Breast epithelium (tissue), 4 donors: ENCODE measurements at places on chromosomes 4 and X.

- DNase-seq, result no peak
Measured at GRCh38 chr4:1706358-1706757, 5.8 kb downstream of the SLBP start.

DNA sequence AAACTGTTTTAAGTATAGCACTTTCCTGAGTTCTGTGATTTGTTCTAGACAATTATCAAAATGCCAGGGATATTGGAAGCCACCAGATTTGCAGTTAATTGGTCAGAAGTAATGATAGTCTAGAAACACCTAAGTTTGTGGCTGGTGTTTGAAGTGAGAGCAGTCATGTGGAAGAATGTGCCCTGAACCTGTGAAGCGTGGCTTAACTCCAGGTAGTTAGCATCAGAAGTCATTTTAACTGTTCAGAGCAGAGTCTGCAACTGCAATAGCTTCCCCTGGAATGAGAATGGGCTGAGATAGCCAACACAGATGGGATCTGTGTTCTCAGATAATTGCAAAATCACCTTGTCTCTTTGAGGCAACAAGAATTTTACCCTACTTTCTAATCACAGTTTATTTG, 255.1 kb upstream of the GK2 start:
- DNase-seq, result no peak

DNA sequence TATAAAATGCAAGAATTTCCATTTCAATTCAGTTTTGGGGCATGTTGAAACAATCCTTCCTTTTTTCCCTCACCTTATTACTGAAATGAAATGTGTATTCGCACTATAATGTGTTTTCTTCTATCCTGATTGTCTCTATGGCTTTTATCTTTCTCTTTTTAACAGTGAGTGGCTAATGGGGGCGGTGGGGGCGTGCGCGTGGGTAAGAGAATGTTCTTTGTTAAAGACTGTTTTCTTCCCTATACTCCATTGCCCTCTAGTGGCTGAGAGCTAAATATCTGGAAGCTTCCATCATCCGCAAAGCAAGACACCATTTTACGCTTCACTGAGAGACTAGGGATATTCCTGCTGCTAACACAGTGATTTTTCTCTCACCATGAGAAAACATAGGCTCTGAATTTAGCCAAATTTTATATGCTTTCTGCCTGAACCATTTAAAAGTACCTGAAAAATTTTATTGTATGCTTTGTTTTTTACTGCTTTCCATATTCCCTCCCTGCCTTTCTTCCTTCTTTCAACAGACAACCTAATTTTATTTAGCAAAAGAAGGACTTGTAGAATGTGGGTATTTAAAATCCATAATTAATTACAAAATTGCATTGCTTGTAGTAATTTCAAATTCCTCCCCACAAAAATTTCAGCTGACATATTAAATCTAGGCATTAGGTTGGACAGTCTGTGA, 194.0 kb downstream of the GASK1B start:
- no peak for DNase-seq

DNA sequence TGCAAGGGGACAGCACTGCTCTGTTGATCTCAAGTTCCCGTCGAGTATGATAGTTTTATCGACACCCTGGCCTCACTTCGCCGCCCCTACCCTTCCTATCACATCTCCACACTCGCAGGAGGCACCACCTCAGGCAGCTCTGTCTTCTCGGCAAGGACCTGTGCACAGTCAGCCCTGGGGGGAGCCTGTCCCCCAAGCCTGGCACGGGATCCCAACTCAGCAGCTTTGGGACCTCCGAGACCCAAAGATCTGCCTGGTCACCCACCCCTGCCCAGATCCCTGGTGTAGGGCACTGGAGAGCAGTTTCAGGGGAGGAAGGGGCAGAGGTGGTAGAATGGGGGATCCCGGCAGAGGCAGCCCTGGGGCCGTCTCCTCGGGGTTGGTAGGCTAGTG, 18.0 kb upstream of the UBA1 start:
- no peak for DNase-seq

- no peak for DNase-seq
Measured at GRCh38 chr4:105184316-105184980, 37.8 kb downstream of the TET2 start.

GRCh38 chr4:73021634-73022033, 47.9 kb downstream of the COX18 start:
- no peak for DNase-seq

- DNase-seq, result no peak
Measured at GRCh38 chr4:128751354-128751753, 58.1 kb upstream of the JADE1 start.

DNA sequence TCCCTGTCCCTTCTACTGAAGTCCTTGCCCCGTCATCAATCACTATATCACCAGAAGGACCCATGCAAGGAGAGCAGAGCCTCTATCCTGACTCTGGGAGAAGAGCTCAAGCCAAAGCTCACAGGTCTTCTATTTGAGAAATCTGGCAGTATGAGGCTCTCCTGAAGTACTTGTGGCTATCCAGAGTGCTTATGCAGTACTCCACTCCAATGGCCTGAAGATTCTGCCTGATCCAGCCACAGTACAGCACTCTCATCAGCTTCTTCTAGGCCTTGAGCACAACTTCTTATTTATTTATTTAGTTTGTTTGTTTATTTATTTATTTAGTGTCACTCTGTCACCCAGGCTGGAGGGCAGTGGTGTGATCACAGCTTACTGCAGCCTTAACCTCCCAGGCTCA, 13.0 kb downstream of the USP26 start:
- DNase-seq, result no peak

- no peak for DNase-seq
Measured at GRCh38 chrX:9611436-9612145, 146.7 kb downstream of the TBL1X start.

- DNase-seq, result no peak
Measured at GRCh38 chrX:3450881-3451570, 104.6 kb upstream of the MXRA5 start.

DNA sequence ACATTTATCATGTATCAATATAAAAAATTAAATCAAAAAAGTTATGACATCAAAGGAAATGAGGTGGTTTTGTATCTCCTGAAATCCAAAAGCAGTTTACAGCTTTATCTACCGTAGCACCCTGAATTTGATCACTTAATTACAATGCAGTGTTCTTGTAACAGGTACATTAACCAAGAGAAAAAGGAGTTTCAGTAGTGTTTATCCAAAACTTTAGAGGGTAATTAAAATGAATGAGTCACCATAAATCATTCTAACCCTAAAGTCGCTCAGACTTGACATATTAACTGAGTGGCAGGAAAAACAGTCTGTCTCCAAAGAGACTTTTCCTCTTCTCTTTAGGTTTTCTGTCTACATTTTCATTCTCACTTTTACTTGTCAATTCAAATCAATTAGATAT, 907.6 kb upstream of the EPHA5 start:
- no peak for DNase-seq

DNA sequence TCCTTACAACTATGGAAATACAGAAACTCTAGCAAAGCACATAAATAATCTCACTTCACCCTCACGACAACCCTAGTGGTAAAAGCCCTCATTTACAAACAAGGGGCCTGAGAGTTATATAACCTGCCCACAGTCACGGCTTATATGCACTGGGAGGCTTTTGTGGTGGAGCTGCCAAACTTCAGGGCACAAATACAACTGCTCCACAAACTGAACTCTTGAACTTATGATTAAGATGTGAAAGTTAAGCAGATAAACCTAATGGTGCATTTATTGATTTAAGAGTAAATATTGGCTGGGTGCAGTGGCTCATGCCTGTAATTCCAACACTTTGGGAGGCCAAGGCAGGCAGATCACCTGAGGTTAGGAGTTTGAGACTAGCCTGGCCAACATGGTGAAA, 19.0 kb downstream of the SLC2A9 start:
- no peak for DNase-seq

GRCh38 chr4:88012647-88013046, 5.2 kb downstream of the PKD2 start:
- no peak for DNase-seq

- DNase-seq, result no peak
Measured at GRCh38 chr4:123916821-123917220, 520.2 kb downstream of the SPRY1 start.

DNA sequence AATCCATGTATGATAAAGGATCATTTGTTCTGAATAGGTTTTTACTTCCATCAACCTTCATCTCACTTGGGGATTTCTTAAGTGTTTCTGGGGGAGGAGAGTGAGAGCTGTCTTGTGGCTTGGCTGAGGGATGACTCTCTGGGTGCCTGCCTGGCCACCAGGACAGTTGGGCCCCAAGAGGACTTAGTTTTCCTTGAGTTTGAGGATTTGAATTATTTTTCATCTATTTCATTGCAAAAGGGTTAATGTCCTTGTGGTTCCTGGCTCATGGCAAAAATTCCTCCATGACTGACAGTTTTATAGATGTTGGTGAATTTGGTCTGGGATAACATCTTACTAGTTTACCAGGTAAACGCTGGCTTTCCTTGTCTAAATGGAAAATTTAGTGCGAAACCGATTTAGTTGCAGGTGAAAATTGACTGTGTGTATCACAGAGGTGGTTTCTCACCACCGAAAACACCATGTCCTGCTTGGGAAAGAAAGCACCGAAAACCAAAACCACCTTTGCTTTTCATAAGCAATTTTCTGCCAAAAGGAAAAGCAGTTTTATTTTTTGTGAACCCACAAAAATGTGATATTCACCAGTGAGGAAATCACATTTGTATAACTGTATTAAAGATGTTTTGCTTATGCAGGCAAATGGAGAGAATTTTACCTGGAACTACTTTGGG, 331.3 kb upstream of the SFRP2 start:
- DNase-seq, result no peak

- DNase-seq, result no peak
Measured at GRCh38 chr4:130395871-130396270, 1299.9 kb downstream of the C4orf33 start.

- DNase-seq, result no peak
Measured at GRCh38 chr4:163269869-163270268, 62.5 kb downstream of the NPY1R start.

GRCh38 chrX:133544778-133545177, 129.5 kb upstream of the GPC4 start:
- no peak for DNase-seq

DNA sequence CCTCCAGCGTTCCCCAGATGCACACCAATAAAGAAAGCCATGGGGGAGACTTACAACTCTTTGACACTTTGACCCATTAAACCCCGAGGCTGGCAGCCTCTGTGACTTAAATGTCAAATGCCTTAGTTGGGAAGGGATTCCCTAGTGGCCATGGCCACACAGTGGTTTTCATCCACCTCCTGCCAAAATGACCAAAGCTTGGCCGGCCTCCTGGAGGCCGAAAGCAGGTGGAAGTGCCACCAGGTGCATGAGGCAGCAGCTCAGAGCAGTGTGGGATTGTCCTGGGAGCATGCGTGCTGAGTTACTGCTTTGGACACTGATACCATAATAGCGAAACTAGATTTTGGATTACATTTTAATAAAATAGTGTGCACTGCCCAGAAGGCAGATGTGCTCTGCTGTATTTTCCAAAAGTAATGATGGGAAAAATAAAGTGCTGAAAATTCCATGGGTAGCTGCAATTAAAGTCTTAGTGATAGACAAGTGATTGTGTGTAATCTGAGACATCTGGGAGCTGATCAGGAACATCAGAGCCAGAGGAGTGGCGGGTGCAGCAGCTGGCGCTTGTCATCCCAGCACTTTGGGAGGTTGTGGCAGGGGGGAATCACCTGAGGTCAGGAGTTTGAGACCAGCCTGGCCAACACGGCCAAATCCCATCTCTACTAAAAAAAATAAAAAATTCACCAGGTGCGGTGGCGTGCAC, 39.8 kb upstream of the TADA2B start:
- no peak for DNase-seq

GRCh38 chrX:128664211-128664610, 612.0 kb upstream of the ACTRT1 start:
- DNase-seq, result no peak

DNA sequence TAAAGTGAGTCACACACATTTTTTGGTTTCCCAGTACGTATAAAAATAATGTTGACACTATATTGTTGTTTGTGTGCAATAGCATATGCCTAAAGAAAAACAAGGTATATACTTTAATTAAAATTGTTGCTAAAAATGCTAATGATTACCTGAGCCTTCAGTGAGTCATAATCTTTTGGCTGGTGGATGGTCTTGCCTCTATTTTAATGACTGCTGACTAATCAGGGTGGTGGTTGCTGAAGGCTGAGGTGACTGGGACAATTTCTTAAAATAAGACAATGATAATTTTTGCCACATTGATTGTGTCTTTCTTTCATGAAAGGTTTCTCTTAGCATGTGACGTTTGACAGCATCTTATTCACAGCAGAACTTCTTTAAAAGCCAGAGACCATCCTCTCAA, 21.0 kb upstream of the ANXA10 start:
- no peak for DNase-seq

- no peak for DNase-seq
Measured at GRCh38 chrX:19849464-19850080, 37.8 kb downstream of the SH3KBP1 start.

- no peak for DNase-seq
Measured at GRCh38 chrX:102745857-102746584, 25.5 kb downstream of the GPRASP3 start.

GRCh38 chr4:68299492-68300457, 50.1 kb downstream of the YTHDC1 start:
- DNase-seq, result no peak

DNA sequence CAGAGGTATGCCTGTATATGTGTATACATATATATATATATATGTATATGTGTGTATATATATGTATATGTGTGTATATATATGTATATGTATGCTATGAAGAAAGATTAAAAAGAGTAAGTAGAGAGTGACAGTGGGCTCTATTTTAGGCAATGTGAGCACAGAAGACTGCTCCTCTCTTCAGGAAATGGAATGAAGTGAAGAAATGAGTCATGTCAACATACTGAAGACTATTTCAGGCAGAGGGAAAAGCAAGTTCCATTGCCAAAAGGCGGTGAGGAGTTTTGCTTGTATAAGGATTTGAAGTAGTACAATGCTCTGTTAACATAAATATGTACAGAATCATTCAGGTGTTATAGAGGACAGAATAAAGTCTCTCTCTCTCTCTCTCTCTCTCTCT, 773.2 kb upstream of the FTHL17 start:
- no peak for DNase-seq

- no peak for DNase-seq
Measured at GRCh38 chr4:184854673-184855072, 28.9 kb upstream of the ACSL1 start.

DNA sequence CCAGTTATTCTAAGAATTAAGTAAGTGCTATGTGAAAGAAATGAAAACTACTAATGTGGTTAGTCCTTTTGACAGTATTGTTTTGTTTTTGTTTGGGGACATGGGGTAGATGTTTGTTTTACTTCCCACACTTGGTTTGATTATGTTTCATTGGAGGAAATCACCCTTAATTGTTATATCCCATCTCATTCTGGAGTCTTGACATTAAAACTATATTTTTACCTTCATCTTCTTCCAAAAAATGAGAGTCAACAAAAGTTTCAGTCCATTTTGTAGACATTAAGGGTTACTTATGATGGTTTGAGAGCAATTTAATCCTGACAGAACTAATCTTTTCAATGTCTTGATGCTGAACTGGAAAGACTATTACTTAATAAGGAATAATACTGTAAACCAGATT, 108.7 kb downstream of the GPC3 start:
- DNase-seq, result no peak

DNA sequence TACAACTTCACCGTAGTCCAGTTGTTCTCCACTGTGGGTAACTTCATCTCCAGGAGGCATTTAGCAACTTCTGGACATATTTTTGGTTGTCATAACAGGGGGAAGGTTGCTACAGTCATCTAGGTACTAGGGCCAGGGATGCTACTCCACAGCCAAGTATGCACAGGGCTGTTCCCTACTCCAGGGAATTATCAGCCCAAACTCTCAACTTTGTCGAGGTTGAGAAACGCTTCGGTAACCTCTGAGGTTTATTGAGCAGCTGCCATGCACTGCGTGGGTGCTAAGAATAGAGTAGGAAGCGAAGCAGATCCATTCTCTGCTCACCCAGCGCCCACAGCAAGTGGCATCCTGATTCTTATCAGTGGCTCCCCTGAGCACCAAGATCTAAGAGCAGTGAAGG, 8.2 kb downstream of the FGFBP1 start:
- DNase-seq, result no peak
